ENCODE measurements at places on chromosomes 16 and 17. TPM values are rescaled to one million over a fixed set of nuclear protein-coding genes. Genes with fewer than 3 reads are reported as not detected.

SDR42E1 gene
- total RNA-seq, result 4.5 TPM

ACE gene
- 0.98 TPM for total RNA-seq

FBXW10B gene
- total RNA-seq, result not detected

HLF gene
- total RNA-seq, result 0.24 TPM

CDK5RAP3 gene
- 341 TPM for total RNA-seq

PRSS21 gene
- 1.2 TPM for total RNA-seq

RAB37 gene
- 34.4 TPM for total RNA-seq

ENPP7 gene
- not detected for total RNA-seq

RAB11FIP4 gene
- total RNA-seq, result 55.1 TPM

TBC1D26 gene
- 0.43 TPM for total RNA-seq

ITGAL gene
- total RNA-seq, result 463 TPM

ZNF19 gene
- 4.7 TPM for total RNA-seq

ACSM5 gene
- total RNA-seq, result not detected
